ENCODE measurements at places on chromosomes 1 and 21.

DNA sequence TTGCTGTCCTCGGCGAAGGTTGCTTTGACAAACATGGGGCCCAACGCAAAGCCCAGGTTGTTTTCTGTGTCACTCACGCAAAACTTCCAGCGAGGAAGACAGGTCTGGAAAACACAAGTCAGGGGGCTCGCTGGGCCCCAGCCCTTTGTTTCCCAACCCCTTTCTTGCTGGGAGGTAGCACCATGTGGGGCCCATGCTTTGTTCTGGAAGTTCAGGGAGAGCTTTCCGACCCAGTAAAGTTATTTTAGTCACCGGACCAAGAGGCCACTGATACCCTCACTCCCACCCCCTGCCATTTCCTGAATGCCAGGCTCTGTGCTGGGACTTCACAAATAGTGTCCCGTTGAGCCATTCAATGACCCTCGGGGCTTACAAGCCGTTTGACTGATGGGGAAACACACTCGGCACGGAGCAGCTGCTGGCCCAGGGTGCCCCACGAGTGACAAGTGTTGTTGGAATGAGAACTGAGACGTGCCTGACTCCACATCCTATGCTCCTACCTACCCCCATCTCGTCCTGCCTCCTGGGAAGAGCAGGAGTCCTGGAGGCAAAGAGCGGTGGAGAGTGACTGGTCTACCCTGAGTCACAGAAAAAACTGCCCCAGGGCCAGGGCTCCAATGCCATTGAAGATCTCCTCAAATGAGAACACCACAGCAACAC lies 52.0 kb downstream of the ECE1 start:
- no peak for DNase-seq

GRCh38 chr21:18443085-18443484 lies 39.5 kb upstream of the TMPRSS15 start:
- no peak for DNase-seq

- no peak for DNase-seq
Measured at GRCh38 chr1:93395195-93395594, 49.5 kb downstream of the DR1 start.

GRCh38 chr1:34129630-34130029 lies 35.4 kb downstream of the CSMD2 start:
- no peak for DNase-seq

- DNase-seq, result no peak
Measured at GRCh38 chr1:56827711-56828110, 8.5 kb upstream of the FYB2 start.

DNA sequence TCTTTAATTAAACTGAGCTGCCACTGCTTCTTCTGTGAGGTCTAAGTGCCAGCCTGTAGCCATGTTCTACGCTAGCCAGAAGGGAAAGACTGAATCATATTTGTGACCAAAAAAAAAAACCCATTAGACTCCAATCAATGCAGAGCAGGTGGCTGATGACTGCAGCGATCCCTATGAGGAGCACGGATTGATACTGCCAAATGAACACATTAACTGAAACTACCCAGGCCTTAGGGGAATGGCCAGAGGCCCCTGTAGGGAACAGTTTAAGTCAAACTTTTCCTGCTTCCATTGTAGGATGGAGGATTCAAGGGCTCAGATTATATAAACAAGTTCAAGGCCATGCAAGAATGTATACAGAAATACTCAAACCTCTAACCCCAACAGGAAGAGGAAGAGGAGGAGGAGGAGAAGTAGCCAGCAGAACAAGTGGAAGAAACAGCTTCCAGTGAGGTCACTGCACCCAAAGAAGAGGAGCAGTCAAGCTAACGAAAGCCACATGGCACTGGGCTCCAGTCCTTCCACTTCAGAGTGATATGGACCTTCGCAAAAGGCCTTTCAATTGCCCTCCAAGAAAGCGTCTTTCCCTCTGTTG lies 328.3 kb downstream of the SMYD3 start:
- no peak for DNase-seq

DNA sequence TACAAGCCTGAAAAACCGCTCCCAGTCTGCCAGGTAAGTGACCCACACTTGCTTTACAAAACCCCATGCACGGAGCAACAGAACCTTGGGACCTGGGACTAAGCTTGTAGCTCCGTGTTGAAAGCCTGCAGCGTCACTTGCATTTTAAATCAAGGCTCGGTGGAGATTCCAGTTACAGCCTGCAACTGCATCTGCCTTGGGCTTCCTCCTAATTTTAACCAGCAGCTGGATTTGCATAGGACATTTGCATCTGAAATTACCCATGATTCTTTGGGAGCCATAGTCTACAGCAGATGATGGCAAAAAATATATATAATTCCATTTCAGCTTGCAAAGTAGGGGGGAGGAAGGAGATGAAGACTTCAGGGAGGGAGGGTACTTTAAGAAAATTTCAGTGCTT lies 62.4 kb upstream of the IGSF21 start:
- DNase-seq, result no peak

- no peak for DNase-seq
Measured at GRCh38 chr1:235887676-235888075, 21.0 kb upstream of the LYST start.

DNA sequence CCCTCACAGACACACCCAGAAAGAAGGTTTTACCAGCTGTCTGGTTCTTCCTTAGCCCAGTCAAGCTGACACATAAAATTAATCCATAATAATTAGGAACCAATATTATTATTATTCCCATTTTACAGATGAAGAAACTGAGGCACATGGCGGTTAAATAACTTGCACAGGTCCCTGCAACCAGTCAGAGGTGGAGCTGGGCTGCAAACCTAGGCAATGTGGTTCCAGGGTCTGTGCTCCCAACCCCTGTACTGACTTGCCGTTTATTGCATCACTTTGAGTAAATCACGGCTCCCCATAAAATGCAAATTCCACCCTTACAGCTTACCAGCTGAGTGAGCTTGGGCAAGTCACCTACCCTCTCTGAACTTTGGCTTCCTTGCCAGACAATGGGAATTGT lies 179.2 kb upstream of the POU3F1 start:
- DNase-seq, result no peak

GRCh38 chr21:27776925-27777553 lies 810.2 kb upstream of the ADAMTS5 start:
- DNase-seq, result no peak

GRCh38 chr21:46500224-46500861 lies 41.7 kb downstream of the DIP2A start:
- DNase-seq, result no peak

DNA sequence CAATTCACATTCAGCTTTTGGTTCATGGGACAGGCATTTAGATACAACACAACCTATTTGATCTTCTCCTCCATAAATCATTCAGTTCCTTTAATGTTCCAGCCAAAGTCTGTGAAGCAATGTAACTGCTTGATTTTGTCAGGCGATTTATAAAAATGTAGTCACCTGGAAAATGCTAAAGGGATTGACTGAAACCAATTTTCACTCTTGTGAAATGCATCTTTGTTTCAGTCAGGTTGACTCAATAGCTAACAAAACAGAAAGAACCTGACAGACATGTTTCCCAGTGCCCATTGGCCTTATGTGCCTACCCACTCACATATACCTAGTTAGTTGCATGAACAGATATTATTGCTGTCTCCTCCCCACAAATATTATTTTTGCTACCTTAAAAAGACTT lies 335.7 kb downstream of the CHRM3 start:
- DNase-seq, result no peak

- DNase-seq, result no peak
Measured at GRCh38 chr1:110148961-110149360, 1.3 kb upstream of the SLC6A17 start.

DNA sequence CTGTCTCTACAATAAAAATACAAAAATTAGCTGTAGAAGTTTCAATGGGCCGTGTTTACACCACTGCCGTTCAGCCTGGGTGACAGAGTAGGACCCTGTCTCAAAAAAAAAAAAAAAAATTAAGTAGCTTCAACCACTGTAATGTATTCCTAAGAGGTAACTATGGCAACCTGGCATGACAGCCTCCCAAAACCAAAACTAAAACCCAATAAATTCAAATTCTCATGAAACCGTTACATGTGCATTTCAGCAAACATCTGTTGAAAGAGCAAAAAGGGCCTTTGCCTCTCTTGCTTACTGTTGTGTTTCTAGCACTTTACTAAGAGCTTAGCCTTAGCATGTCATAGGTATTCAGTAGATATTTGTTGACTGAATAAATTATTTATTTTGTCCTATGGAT lies 33.5 kb downstream of the ODR4 start:
- DNase-seq, result no peak

DNA sequence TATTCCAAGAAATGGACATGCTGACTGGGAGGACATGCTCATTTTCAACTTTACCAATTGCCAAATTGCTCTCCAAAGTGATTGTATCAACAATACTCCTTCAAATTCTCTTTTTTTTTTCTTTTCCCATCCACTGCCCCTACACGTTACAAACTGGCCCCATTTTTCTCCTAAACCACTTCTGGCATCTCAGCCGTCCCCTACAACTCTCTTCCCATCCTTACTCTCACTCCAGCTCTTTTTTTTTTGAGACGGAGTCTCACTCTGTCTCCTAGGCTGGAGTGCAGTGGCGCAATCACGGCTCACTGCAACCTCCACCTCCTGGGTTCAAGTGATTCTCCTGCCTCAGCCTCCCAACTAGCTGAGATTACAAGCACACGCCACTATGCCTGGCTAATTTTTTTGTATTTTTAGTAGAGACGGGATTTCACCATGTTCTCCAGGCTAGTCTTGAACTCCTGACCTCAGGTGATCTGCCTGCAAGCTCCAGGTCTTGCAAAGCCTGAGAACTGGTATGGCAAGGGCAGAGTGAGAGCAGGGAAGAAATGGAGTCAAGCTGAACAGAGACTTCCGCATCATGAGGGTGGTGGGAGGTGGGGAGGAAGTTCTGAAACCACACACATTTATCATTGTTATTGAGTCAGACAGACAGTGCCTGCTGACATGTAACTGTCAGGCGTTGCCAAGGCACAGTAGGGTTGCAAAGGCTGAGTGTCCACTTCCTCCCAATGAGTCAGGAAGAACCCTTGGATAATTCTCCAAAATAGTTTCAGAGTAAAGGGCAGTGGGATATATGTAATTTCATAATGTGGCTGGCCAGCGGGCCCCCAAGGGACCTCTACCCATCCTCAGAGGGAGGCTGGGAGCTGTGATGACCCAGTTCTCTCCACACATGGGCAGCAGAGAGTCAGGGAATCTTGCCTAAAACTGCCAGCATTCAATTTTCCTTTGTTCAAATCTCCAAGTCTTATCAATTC lies 17.4 kb downstream of the CELA3A start:
- no peak for DNase-seq

DNA sequence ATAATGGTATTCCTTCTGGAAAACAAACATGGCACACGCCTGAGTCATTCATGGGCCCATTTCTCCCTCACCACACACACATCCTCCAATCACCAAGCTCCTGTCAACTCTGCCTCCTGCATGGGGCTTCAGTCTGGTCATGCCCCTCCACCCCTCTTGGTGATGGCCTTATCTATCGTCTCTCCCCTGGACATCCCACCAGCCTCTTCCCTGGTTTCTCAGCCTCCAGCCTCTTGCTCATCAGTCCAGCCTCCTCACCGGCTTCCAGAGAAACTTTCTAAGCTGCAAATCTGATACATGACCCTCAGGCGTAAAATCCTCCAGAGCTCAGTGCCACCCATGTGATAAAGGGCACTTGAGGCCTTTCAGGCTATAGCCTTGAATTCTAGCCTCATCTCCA lies 243.9 kb downstream of the FOXD2 start:
- DNase-seq, result no peak

- no peak for DNase-seq
Measured at GRCh38 chr1:172742599-172743500, 83.9 kb downstream of the FASLG start.

- no peak for DNase-seq
Measured at GRCh38 chr1:214280386-214281020, 456 bp upstream of the SMYD2 start.

DNA sequence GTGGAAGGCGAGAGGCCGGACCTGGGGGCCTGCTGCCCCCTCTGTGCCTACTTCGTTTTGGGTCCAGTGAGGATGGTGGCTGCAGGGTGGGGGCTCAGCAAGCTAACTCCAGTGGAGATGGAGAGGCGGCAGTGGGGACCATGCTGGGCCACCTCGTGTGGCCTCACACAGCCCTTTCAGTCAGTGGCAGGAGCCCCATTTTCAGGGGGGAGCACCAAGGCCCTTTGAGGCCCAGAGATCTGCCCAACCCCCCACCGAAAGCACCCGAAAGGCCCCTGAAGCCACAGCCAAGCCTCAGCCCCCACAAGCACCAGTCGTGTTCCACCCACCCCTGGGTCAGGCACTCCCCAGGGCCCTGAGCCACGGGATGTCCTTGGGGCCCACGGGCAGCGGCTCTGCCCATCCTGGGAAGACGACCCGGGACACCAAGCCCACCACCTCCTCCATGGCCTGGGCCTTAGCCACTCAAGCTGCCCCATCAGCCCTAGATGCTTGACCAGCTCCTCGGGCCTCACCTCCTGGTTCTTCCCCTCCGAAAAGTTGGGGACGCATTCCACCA lies 345 bp downstream of the FTCD start:
- DNase-seq, result no peak

GRCh38 chr21:41764558-41765419 lies 2.1 kb downstream of the RIPK4 start:
- no peak for DNase-seq

GRCh38 chr1:68346188-68346808 lies 103.5 kb downstream of the RPE65 start:
- DNase-seq, result no peak

All from NCI-H524 treated with DMSO at 0.1 percent for 48 hours (cell line).